ENCODE measurements at places on chromosomes 16 and 17. TPM values are rescaled to one million over a fixed set of nuclear protein-coding genes. Genes with fewer than 3 reads are reported as not detected.

DNA sequence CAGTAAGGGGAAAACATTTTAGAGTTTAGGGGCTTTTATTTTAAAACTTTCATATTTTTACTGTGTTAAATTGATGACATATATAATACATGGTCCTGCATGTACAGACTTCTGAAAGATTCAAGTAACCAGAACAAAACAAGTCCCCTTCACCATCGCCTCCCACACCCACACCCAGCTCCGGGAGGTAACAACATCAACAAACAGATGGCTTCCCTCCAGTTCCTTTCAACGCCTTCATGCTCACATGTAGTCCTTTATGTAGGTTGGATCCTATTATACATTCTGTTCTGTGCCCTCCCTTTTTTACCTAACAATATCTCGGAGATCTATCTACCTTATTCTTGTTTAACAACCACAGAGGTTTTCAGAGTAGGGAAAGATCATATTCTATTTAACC, 30.5 kb downstream of the GINS3 start:
- no peak for DNase-seq
- H3K27me3 ChIP-seq: no peaks in the 10 kb centered on the region
- no peak overlapping the region for H3K4me3 ChIP-seq
- no peaks in the 10 kb centered on the region for H3K4me1 ChIP-seq

DNA sequence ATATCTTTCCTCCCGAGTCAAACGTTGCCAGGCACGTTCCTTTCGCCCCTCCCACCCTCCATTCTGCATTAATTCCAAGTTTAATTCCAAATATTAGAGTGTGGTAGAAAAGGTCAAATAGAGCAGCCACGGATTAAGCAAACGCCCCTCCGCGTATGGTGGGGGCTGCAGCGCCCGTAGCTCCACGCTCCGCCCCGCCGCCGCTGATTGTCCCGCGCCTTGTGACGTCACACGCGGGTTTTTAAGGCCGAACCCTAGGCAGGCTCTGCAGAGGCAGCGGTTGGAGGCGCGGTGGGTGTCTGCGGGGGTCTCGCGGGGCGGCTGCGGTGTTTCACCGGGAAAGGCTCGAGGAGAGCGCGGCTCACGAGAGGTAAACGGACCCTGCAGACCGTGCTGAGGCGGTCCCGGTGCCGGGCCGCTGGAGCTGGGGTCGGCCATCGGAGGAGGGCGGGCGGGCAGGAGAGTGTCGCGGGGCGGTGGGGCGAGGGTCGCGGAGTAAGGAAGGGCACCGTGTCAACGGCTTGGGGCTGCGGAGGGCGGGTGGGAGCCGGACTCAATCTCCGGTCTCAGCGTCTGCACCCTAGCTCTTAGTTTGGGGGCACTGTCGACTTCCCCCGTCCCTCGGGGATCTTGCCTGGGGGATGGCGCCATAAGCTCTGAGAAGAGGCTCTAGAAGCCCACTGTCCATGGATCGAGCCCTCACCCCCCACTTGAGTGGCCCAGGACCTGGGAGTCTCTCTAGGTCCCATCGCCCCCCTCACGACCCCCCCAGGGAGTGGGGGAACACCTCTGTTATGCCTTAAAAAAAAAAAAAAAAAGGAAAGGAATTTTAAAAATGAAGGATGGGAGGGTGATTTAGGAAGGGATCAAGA, at the start of gene ARL4D:
Gene ARL4D (plus strand): TSS at position 270 of the 872 bp plus-strand sequence. CDS start 740 bp downstream, outside the sequence.
- H3K27me3 ChIP-seq: no peaks in the 10 kb centered on the region
- no peaks in the 10 kb centered on the region for H3K36me3 ChIP-seq
- H3K4me1 ChIP-seq: peaks cover 56% of the 10 kb centered on the region
- peak within 1 kb of the TSS; percentile 70 for H3K27ac ChIP-seq
- H3K4me3 ChIP-seq: peak within 1 kb of the TSS; percentile 65
- peak; percentile 95 for DNase-seq

- H3K27ac ChIP-seq: no peak overlapping the region
- DNase-seq: peak; percentile 43
- H3K36me3 ChIP-seq: no peaks in the 10 kb centered on the region
- H3K4me3 ChIP-seq: no peak overlapping the region
Observed at GRCh38 chr17:77540975-77541374, 400.2 kb downstream of the SEC14L1 start.

- H3K4me1 ChIP-seq: no peaks in the 10 kb centered on the region
- H3K27ac ChIP-seq: no peak overlapping the region
- peaks cover 9% of the 10 kb centered on the region for H3K36me3 ChIP-seq
- H3K4me3 ChIP-seq: no peak overlapping the region
Observed at GRCh38 chr17:66687570-66688284, 147.2 kb upstream of the CACNG5 start.

SMIM22 gene
- 35.2 TPM for total RNA-seq

TBC1D3B gene
- total RNA-seq: 8.0 TPM

APOH gene
- total RNA-seq: 8.4 TPM
